ENCODE measurements at places on chromosomes 6 and 20.

DNA sequence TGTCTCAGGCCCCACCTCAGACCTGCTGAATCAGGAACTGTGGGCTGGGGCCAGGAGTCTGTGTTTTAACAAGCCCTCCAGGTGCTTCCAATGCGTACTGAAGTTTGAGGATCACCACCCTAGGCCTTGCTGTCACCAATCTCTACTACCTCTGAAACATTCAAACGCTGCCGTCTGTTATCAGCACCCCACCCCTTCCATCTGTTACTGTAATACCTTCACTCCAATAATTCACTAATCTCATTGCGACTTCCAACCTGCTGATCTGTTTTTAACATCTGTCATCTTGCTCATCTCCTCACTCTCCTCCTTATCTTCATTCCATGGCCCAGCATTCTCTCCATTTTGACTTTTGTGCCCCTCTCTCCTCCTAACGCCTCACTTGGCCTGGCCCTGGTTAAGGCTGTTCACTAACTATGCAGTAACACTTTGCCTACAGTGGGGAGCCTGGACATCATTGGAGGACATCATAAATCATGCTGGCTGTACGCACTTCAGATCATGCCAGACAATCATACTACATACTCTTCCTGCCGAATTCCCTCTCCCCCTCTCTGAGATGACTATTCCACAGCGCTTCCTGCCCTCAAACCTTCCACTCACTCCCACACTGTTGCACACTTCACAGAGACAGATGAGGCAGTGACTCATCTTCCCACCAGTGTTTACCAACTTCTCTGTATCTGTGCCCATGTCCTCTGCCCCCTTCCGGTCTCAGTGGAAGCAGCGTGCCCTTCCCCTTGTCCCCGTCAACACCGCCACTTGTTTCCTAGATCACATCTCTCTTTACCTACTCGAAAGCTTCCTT lies 3.0 kb upstream of the GUCA1B start:
- DNase-seq: no peak

GRCh38 chr20:48682529-48683363 lies 145.1 kb downstream of the PREX1 start:
- DNase-seq: no peak

DNA sequence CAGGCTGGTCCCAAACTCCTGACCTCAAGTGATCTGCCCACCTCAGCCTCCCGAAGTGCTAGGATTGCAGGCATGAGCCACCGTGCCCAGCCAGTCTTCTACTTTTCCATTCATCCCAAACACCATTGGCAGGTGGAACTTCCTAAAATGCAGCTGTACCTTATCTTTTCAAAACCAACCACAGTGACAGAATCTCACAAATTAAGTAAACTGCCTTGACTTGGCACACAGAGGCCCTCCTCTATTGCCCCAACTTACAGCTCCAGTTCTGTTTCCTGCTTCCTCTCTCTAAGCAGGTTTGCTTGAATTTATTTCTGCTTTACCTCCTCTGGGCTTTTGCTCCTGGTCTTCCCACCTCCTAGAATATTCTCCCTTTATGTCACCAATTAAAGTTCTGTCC lies 7.6 kb downstream of the MYB start:
- DNase-seq: no peak

DNA sequence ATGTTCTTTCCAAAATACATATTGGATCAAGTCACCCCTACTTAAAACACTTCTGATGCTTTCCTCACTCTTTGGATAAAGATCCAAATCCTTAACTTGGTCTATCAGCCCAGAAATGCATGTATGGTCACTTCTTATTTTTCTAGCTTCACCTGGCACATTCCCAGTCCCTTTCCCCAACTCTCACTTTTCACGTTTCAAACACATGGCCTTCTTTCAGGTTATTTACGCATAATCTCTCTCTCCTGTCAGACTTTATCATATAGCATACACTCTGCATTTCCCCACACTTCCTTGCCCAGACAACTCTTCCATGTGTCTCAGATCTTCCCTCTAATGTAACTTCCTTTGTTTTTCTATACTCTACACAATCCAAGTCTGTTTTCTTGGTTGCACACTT lies 12.8 kb downstream of the PHIP start:
- DNase-seq: no peak

GRCh38 chr6:149001422-149001821 lies 254.6 kb downstream of the UST start:
- no peak for DNase-seq

- no peak for DNase-seq
These were observed 67.1 kb downstream of the GFOD1 start for GRCh38 chr6:13420269-13420668.

GRCh38 chr20:8449123-8449522 lies 317.1 kb downstream of the PLCB1 start:
- no peak for DNase-seq

GRCh38 chr20:4681991-4682401 lies 39.7 kb upstream of the PRND start:
- DNase-seq: no peak

DNA sequence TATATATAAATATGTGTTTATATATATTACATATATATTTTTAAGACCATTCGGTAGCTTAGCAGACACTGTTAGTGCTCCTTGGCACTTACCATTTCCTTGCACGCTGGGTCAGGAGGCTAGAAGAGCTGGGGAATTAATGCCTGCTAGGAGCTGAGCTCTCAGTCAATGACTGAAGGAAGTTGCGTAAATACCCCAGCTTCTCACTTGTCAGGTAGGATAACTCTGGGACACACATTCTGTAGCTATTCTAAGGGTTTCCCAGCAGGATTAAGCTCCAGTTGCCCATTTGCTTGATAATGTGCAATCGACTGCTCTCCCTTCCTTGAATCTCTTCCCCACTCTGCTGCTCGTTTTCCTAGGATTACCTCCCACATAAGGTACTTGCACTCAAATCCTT lies 15.7 kb upstream of the DNAAF9 start:
- no peak for DNase-seq

- no peak for DNase-seq
These were observed 20.3 kb downstream of the SOX4 start for GRCh38 chr6:21613809-21614208.
